ENCODE measurements at places on chromosomes 6 and 20.

GRCh38 chr6:17047889-17048288, 54.0 kb upstream of the STMND1 start:
- no peak for DNase-seq

- DNase-seq, result no peak
These were observed 19.5 kb downstream of the CMTR1 start for GRCh38 chr6:37452522-37452921.

DNA sequence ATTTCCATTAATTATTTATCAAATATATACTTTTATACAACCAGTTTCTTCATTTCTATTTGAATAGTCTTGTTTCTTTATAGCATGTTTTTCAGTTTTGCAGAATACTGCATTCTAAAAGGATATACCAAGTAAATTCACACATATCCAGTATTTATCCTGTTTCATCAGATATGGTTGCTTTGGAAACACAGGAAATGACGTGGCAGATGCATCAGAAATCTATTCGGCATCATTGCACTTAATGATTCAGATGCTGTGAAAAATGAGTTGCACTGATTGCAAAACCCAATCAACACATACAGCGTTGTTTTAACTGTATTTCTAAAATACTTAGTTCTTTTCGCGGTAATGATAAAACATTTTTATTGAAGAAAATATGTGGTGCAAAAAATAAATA, 594.9 kb downstream of the CDH26 start:
- no peak for DNase-seq

- no peak for DNase-seq
These were observed 30.4 kb upstream of the PNRC1 start for GRCh38 chr6:89050155-89050554.

DNA sequence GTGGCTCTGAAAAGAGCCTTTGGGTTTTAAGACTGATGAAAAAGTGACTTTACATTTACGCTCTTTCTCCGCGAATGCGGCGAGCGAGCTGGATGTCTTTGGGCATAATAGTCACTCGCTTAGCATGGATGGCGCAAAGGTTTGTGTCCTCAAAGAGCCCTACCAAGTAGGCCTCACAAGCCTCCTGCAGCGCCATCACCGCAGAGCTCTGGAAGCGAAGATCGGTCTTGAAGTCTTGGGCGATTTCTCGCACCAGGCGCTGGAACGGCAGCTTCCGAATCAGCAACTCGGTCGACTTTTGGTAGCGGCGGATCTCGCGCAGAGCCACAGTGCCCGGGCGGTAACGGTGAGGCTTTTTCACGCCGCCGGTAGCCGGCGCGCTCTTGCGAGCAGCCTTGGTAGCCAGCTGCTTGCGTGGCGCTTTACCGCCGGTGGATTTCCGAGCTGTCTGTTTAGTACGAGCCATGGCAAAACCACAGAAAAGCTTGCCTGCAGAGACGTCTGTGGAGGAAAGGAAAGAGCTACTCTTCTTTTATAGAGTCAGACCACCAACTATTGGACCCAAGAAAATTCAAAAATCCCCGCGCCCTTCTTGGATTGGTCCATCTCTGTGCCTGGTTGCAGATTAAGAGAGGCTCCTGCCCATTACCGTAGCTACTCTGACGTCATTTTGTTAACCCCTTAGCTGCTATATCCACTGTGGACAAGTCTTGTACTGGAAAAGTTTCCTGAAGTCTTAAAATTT, 55.5 kb upstream of the HFE start:
- peak; percentile 57 for DNase-seq

DNA sequence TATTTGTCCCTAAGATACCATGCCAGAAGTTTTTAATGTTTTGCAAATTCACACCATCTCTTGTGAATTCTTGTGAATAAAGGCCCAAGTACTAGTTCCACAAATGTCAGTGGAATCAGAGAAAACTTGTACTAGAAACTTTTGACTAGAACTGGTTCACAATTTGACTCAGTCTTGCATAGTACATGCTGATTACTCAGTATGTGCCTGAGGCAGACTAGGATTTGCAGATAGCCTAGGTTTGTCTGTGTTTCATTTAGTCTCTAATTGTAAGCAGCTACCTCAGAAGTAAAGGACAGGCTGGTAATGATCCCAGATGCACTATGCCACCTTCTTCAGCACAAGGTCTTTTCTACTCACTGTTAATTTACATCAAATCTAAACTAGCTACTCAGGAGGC, 34.2 kb upstream of the GSTA4 start:
- no peak for DNase-seq

GRCh38 chr6:156191895-156192294, 585.3 kb upstream of the ARID1B start:
- DNase-seq, result no peak

DNA sequence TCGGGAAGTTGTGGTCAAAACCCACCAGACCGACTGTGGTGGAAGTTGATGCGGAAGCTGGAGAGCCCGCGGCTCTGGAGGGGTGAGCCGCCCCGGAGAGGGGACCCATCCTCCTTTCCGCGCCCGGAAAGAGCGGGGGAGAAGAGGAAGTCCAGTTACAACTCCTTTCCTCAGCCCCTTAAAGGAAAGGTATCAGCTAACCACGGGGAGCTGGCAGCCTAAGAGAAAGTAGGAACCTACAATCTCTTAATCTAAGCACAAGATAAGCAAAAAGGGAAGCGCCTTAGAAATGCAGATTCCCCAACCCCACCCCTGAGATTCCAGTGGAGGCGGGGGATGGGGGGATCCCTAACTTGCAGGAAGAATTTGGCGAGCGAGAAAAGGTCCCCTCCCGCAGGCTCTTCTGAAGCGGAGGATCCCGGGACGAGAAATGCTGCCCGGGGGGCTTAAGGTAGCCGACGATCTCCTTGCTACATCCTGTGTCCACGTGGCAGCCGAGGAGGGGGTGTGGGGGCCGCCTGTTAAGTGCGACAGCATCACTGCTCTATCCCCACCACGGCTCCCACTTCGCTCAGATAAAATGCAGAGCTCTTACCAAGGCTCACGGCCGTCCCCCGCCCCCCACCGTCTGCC, 87.5 kb downstream of the ZFP64 start:
- DNase-seq, result no peak

GRCh38 chr6:34953061-34954025, 64.3 kb downstream of the ANKS1A start:
- DNase-seq, result no peak

DNA sequence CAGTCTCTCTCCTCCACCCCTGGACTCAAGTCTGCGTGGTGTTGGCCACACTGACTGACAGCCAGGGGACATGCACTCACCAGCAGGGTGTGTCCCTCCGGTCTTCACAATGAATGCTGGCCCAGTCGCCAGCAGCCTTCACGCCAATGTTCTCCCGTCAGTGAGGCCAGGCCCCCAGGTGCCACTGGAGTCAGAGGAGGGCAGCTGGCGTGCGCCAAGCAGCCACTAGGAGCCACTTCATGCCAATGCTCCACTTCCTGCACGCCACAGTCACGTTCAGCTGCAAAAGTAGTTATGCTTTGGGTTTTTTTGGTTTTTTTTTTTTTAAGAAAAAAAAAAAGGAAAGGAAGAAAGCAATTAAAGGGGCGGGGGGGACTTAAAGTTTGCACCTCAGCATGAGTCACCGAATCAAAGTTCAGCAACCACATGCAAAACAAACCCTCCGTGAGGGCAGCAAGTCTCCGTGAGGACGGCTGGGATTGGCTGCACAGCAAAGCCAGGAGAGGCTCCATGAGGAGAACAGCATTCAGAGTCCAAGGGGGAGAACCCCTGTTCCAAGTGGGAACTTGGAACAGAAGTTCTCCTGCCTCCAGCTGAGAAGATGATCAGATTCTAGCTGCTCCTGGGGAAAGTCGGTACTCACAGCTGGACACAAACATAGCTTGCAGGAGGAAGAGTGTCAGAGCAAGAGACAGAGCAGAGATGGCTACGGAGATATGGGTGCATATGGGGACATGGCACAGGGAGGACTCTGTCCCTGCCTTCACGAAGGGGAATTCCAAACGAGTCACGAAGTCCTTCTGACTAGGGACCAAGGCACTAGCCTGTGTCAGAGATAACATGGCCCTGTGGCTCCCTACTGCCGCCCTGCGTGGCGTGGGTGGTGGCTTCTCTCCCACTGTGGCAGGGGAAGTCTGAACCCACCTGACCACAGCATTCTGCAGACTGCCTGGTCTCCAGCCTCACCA, at the start of gene ZC3H12D:
TSS of gene ZC3H12D (minus strand) at position 282 of the 968 bp plus-strand sequence. CDS start 10,471 bp downstream, outside the sequence.
- DNase-seq, result no peak

GRCh38 chr6:75620381-75621304, 19.0 kb downstream of the SENP6 start:
- no peak for DNase-seq

- DNase-seq, result no peak
These were observed 23.3 kb upstream of the NHSL1 start for GRCh38 chr6:138522611-138523010.

DNA sequence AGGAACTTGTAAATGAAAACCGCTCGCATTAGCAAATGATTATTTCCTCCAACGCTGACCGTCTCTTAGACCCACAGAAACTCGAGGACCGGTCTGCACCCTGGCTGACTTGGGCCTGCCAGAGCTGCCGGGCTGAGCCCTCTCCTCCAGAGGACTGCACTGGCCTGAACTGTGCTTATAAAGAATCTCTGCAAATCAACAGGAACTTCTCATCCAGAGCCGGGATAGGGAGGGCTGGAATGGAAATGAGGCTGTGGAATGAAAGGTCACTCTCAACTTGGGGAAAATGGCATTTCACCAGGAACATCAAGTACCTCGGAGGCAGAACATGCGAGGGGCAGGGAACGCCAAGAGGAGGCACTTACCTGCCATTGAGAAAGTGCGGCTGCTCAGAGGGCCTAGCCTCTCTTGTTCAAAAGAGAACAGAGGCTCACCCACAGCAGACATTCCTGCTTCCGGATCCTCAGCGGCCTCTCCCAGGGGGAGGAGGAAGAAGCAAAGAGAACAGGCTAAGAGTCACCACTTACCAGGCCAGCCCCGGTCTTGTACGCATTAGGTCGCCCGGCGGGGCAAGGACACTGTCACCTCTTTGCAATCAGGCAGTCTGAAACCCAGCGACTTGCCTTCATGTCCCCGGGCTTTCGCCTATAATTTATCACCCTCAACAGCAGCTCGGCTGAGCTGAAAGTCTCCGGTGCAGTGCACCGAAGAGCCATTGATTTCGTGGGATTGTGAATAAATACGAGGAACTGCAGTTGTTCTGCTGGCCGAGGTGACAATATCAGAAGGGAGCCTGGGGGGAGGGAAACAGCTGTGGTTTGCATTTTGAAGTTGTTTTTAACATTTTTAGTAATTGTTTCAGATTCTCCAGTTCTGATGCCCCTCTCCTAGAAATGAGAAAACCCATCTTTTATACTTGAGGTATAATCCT, 37.6 kb downstream of the ZMYND8 start:
- no peak for DNase-seq

- DNase-seq, result no peak
These were observed 20.5 kb downstream of the RSPH9 start for GRCh38 chr6:43665376-43665775.

DNA sequence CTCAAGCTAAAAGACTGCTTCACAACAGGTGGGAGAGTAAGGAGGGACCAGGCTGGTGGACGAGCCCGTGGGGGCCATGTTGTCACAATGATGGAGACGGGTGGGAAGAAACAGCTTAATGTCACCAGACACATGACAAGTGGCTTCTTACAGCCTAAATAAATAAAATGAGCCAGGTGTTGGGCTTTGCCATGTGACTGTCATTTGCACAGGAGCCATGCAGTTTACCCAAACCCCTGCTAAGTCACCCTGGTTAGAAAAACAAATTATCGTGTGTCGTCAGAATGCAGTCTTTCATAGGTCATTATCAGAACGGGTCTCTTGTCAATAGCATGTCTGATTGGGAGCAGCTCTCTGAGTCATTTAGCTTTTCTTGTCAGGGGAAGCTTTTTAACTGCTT, 18.5 kb downstream of the BTBD3 start:
- no peak for DNase-seq

GRCh38 chr20:50246367-50247195, 56.0 kb downstream of the CEBPB start:
- DNase-seq, result no peak

DNA sequence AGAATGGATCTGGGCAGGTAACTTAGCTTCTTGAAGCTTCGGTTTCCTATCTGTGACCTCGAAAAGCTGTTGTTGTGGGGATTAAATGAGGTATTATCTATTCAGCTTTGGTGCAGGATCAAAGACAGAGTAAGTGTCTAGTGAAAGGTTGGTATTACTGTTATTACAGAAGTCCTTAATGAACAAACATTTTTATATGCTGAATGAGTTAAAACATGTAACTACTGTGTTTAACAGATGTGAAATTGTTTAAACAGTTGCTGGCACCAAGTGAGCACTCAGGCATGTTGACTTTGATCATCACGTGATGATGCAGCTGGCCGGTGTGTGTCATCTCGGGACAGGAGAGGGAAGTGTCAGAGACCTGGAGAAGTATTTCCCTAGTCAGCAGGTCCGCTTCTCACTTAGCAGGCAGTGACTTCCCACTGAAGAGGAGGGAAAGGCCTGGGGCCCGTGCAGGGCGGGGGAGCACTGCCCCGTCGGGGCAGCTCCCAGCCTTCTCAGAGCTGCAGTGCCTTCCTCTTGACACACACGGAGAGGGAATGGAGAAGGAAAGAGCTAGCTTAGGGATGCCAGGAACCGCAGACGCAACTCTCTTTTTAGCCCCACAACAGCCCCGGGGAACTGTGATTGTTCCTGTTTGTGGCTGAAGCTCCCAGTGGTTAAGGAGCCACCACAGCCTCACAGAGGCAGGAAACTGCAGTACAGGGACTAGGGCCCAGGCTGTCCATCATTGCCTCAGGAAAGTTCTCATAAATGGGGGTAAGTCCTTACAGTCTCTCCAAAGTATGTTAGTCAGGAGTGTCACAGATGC, 18.0 kb downstream of the TUBB2A start:
- no peak for DNase-seq
